Activated T-helper 2 cell treated with anti-CD3 and anti-CD28 coated beads, Interferon-gamma antibody, Interleukin-2, Interleukin-4, amounts not matched to agents 10 μg/mL and 5 μg/mL and 100 μg/mL, durations not matched to agents 14 hours and 24 hours and 36 hours (primary cell): ENCODE measurements at places on chromosomes 5 and 9. TPM values are rescaled to one million over a fixed set of nuclear protein-coding genes. Genes with fewer than 3 reads are reported as not detected.

Gene KDM3B
- 52.8 and 54.5 TPM in 2 replicates for total RNA-seq

Gene PKD2L2
- total RNA-seq: not detected in 2 replicates

Gene KCNN2
- total RNA-seq: not detected in 2 replicates

Gene C9orf50
- not detected in 2 replicates for total RNA-seq

Gene NDOR1
- 38.2 and 40.2 TPM in 2 replicates for total RNA-seq

- peaks cover 57% of the 10 kb centered on the region for H3K4me1 ChIP-seq
- no peak for DNase-seq
- H3K4me3 ChIP-seq: no peak overlapping the region
- peaks cover 8% of the 10 kb centered on the region for H3K36me3 ChIP-seq
Measured at GRCh38 chr5:96072138-96072790, 110.6 kb upstream of the ELL2 start.

Gene CDH9
- total RNA-seq: not detected in 2 replicates

Gene OTP
- not detected in 2 replicates for total RNA-seq

GRCh38 chr5:1351156-1351555 lies 6.3 kb upstream of the CLPTM1L start:
- no peak overlapping the region for H3K4me3 ChIP-seq
- peaks cover 12% of the 10 kb centered on the region for H3K27me3 ChIP-seq
- H3K36me3 ChIP-seq: no peaks in the 10 kb centered on the region
- no peak for DNase-seq
- no peak overlapping the region for H3K27ac ChIP-seq

Gene ARHGEF37
- total RNA-seq: 1.1 and 1.6 TPM in 2 replicates

DNA sequence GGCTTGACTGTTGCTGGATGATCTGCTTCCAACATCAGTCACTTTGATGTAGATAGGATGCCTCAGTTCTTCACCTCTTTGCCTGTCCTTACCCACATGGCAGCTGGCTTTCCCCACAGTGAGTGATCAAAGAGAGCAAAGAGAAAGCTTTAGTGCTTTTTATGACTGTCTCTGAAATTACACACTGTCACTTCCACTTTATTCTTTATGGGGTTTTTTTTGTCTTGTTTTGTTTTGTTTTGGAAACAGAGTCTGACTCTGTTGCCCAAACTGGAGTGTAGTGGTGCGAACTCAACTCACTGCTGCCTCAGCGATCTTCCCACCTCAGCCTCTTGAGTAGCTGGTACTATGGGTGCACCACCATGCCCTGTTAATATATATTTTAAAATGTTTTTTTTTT lies 32.4 kb upstream of the C5orf24 start:
- peaks cover 12% of the 10 kb centered on the region for H3K4me1 ChIP-seq
- no peak overlapping the region for H3K27ac ChIP-seq
- H3K27me3 ChIP-seq: no peaks in the 10 kb centered on the region
- H3K36me3 ChIP-seq: peaks cover 50% of the 10 kb centered on the region

GRCh38 chr9:113654605-113655428 lies 191.3 kb downstream of the RGS3 start:
- no peak for DNase-seq
- H3K27me3 ChIP-seq: peaks cover 8% of the 10 kb centered on the region
- peaks cover 15% of the 10 kb centered on the region for H3K4me1 ChIP-seq
- no peak overlapping the region for H3K4me3 ChIP-seq
- H3K27ac ChIP-seq: no peak overlapping the region
- H3K36me3 ChIP-seq: no peaks in the 10 kb centered on the region

- DNase-seq: no peak
- H3K4me1 ChIP-seq: no peaks in the 10 kb centered on the region
- H3K36me3 ChIP-seq: no peaks in the 10 kb centered on the region
- no peak overlapping the region for H3K4me3 ChIP-seq
- no peak overlapping the region for H3K27ac ChIP-seq
Measured at GRCh38 chr5:74296685-74297408, 343.7 kb downstream of the ENC1 start.

- no peaks in the 10 kb centered on the region for H3K27me3 ChIP-seq
- H3K4me1 ChIP-seq: no peaks in the 10 kb centered on the region
- H3K27ac ChIP-seq: no peak overlapping the region
- no peak for DNase-seq
- no peak overlapping the region for H3K4me3 ChIP-seq
- H3K36me3 ChIP-seq: no peaks in the 10 kb centered on the region
Measured at GRCh38 chr5:86029308-86029707, 588.4 kb upstream of the COX7C start.

DNA sequence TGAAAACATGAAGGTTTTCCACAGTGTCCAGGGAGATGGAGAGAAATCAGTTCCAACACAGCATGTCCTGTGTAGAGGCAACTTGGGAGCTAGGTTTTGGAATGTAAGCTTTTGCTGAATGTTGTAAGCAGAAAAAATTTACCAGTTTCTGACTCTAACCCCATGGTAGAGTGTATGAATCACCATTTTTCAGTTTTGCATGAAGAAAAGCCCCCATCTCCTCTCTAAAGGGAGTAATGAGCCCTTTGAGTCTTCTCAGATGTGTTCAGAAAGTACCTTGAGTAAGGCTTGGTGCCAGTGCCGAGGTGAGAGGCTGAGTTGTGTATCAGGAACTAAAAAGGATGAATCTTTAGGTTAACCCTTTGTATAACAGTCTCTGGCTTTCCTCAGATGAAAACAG lies 96.2 kb downstream of the ADRB2 start:
- peaks cover 18% of the 10 kb centered on the region for H3K27me3 ChIP-seq
- H3K27ac ChIP-seq: no peak overlapping the region
- H3K4me1 ChIP-seq: no peaks in the 10 kb centered on the region
- no peak overlapping the region for H3K4me3 ChIP-seq
- H3K36me3 ChIP-seq: no peaks in the 10 kb centered on the region
- no peak for DNase-seq
